GM23338 (cell line): ENCODE measurements at places on chromosomes 1 and 21. TPM values are rescaled to one million over a fixed set of nuclear protein-coding genes. Genes with fewer than 3 reads are reported as not detected.

NDUFV3 gene
- 42.4 and 51.5 TPM in 2 replicates for total RNA-seq

ADCY10 gene
- not detected in 2 replicates for total RNA-seq

ECM1 gene
- total RNA-seq = 0.43 and 1.1 TPM in 2 replicates

TCHHL1 gene
- not detected in 2 replicates for total RNA-seq

TSACC gene
- total RNA-seq = 0.66 and 2.5 TPM in 2 replicates

IFNAR2 gene
- total RNA-seq = 11.1 and 18.2 TPM in 2 replicates

PRAMEF5 gene
- not detected in 2 replicates for total RNA-seq

KRTAP21-2 gene
- total RNA-seq = not detected in 2 replicates

GPR61 gene
- total RNA-seq = 0.58 TPM in 1 of 2 replicates, not detected in the other

LIN28A gene
- 1,538 and 1,571 TPM in 2 replicates for total RNA-seq

DNA sequence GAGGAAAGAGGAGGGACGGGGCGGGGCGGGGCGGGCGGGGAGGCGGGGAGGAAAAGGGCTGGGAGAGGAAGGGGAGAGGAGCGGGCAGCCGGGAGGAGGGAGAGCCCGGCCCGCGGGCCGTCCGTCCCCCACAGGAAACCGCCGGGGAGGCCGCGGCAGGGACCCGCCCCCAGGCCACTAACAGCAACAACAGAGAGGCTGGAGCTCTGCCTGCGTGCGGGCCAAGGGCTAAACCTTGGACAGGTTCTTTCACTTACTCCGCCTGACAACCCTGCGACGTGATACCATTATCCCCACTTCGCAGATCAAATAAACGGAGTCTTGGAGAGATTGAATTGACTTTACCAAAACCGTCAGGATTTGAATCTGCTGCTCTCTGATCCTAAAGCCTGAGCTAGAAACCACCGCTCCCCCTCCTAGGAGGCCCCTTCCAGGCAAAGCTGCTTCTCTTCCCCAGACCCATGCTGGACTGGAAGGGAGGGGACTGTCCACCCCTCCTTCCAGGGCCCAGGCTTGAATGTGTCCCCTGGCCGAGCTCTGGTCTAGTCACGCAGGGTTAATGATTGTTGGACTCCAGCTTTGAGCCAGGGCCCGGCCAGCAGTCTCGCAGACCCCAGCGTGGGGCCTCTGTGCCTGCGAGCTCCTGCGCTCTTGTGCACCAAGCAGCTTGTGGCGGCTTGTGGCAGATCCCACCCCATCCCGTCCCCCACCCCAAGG is at the start of gene EVA1B:
EVA1B (minus strand) TSS at position 10 of the 717 bp plus-strand sequence. CDS start 608 bp downstream, outside the sequence.
- no peak within 1 kb of the TSS for H3K27ac ChIP-seq
- DNase-seq = peak; percentile 76
- no peaks in the 10 kb centered on the region for H3K36me3 ChIP-seq
- H3K27me3 ChIP-seq = peaks cover 47% of the 10 kb centered on the region
- H3K4me1 ChIP-seq = peaks cover 18% of the 10 kb centered on the region

- DNase-seq = no peak
- H3K36me3 ChIP-seq = no peaks in the 10 kb centered on the region
- peaks cover 18% of the 10 kb centered on the region for H3K27me3 ChIP-seq
- no peak overlapping the region for H3K4me3 ChIP-seq
- H3K27ac ChIP-seq = no peak overlapping the region
- H3K4me1 ChIP-seq = no peaks in the 10 kb centered on the region
Observed at GRCh38 chr1:6152882-6153281, 27.2 kb downstream of the CHD5 start.

- H3K36me3 ChIP-seq = no peaks in the 10 kb centered on the region
- H3K4me3 ChIP-seq = no peak overlapping the region
- no peaks in the 10 kb centered on the region for H3K4me1 ChIP-seq
- H3K27me3 ChIP-seq = no peaks in the 10 kb centered on the region
- DNase-seq = no peak
Observed at GRCh38 chr1:23198373-23198772, 18.9 kb downstream of the HTR1D start.

- no peaks in the 10 kb centered on the region for H3K27me3 ChIP-seq
- H3K27ac ChIP-seq = peak overlapping the region; percentile 66
- no peak for DNase-seq
- no peak overlapping the region for H3K4me3 ChIP-seq
Observed at GRCh38 chr21:45412909-45413611, 8.1 kb downstream of the COL18A1 start.

DNA sequence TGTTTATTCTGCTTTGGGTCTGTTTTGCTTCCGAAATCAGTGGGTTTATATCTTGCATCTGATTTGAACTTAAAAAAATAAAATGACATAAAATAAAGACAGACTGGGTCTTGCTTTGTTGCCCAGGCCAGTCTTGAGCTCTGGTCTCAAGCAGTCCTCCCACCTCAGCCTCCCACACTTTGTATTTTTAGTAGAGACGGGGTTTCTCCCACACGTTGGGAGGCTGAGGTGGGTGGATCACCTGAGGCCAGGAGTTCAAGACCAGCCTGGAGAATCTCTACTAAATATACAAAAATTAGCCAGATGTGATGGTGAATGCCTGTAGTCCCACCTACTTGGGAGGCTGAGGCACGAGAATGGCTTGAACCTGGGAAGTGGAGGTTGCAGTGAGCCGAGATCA is 5.9 kb downstream of the ZYG11A start:
- no peak overlapping the region for H3K4me3 ChIP-seq
- H3K27me3 ChIP-seq = peaks cover 23% of the 10 kb centered on the region
- H3K36me3 ChIP-seq = no peaks in the 10 kb centered on the region
- no peak overlapping the region for H3K27ac ChIP-seq
- DNase-seq = no peak
- H3K4me1 ChIP-seq = no peaks in the 10 kb centered on the region

- H3K27ac ChIP-seq = no peak overlapping the region
- DNase-seq = no peak
- peaks cover 13% of the 10 kb centered on the region for H3K36me3 ChIP-seq
- peaks cover 12% of the 10 kb centered on the region; the same call in 1 of the 2 replicates for H3K4me1 ChIP-seq
- no peaks in the 10 kb centered on the region for H3K27me3 ChIP-seq
Observed at GRCh38 chr21:29029524-29029923, 5.1 kb downstream of the USP16 start.

- peak; percentile 62 for DNase-seq
- no peaks in the 10 kb centered on the region for H3K27me3 ChIP-seq
- H3K27ac ChIP-seq = no peak overlapping the region
- no peaks in the 10 kb centered on the region for H3K36me3 ChIP-seq
Observed at GRCh38 chr1:166122873-166123466, 43.8 kb downstream of the FAM78B start.

DNA sequence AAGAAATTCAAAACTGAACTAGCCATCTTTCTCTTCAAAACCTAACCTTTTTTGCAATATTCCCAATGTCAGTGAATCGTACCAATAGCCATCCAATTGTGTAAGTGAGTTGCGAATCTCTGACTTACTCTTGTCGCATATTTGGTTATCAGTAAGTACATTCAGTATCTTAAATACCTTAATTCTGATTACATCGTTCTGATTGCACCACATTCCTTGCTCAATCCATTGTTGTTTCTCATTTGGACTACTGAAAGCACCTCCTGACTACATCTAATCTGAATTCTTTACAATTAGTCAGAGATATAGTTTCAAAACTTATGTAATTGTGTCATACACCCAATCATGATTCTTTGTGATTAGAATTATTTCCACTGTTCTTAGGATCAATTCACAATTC is 16.8 kb upstream of the BRINP3 start:
- H3K36me3 ChIP-seq = no peaks in the 10 kb centered on the region
- no peaks in the 10 kb centered on the region for H3K4me1 ChIP-seq
- H3K27ac ChIP-seq = no peak overlapping the region

- DNase-seq = peak; percentile 70
- H3K36me3 ChIP-seq = no peaks in the 10 kb centered on the region
- H3K4me1 ChIP-seq = peaks cover 31% of the 10 kb centered on the region
- 0 out of 2 replicates have a peak overlapping the region, but pooled peaks have one; percentile 3 for H3K27ac ChIP-seq
Observed at GRCh38 chr1:8718850-8719361, 98.5 kb downstream of the RERE start.

- no peaks in the 10 kb centered on the region for H3K27me3 ChIP-seq
- no peak overlapping the region for H3K27ac ChIP-seq
- H3K4me1 ChIP-seq = peaks cover 4% of the 10 kb centered on the region; the same call in 1 of the 2 replicates
- H3K36me3 ChIP-seq = no peaks in the 10 kb centered on the region
- H3K4me3 ChIP-seq = no peak overlapping the region
Observed at GRCh38 chr1:45862008-45862407, 58.6 kb downstream of the MAST2 start.
